ENCODE measurements at places on chromosomes 12 and 14. TPM values are rescaled to one million over a fixed set of nuclear protein-coding genes. Genes with fewer than 3 reads are reported as not detected.
A peak's percentile ranks its signal among the peaks of the same experiment; 100 is the strongest.

EPS8 gene
- total RNA-seq, result 3.5 TPM

DNA sequence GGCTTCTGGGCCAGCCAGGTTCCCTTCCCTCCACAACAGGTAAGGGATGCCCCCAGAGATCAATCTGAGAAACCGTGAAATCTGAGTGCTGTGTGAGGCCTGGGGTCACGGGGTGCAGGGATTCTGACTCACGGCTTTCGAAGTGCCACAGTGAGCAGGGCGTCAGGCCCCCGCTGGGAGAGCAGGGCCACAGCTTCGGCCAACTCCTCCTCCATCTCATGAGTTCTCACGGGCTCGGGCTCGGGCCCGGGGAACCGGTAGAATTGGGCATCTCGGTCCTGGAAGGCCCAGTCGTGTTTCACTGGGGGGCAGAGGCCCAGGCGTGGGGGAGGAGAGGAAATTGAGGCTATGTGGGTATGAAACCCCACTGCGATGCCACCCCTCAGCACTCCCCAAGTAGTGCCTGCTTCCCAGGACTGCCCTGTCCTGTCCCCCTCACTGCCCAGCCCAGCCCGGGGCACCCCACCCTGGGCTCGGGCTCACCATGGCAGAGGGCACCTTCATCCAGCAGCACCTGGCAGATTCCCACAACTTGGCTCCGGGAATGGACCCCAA is 7.7 kb downstream of the RAPGEF3 start:
- H3K36me3 ChIP-seq, result no peaks in the 10 kb centered on the region
- DNase-seq, result no peak
- H3K27ac ChIP-seq, result no peak overlapping the region
- H3K4me3 ChIP-seq, result no peak overlapping the region
- H3K27me3 ChIP-seq, result no peaks in the 10 kb centered on the region

GRCh38 chr12:95583933-95584332 is 32.7 kb upstream of the USP44 start:
- no peaks in the 10 kb centered on the region for H3K4me1 ChIP-seq
- no peak overlapping the region for H3K4me3 ChIP-seq
- no peaks in the 10 kb centered on the region for H3K36me3 ChIP-seq
- H3K27me3 ChIP-seq, result peaks cover 3% of the 10 kb centered on the region

GRCh38 chr12:212715-213526 is 1.0 kb downstream of the SLC6A12 start:
- peaks cover 43% of the 10 kb centered on the region for H3K27me3 ChIP-seq
- no peak for DNase-seq
- H3K27ac ChIP-seq, result no peak overlapping the region
- peaks cover 2% of the 10 kb centered on the region for H3K4me1 ChIP-seq

- no peak for DNase-seq
- H3K27me3 ChIP-seq, result no peaks in the 10 kb centered on the region
- peaks cover 58% of the 10 kb centered on the region for H3K4me1 ChIP-seq
Measured at GRCh38 chr12:104710940-104711689, 247.0 kb downstream of the SLC41A2 start.

NRXN3 gene
- total RNA-seq, result not detected

NTF3 gene
- total RNA-seq, result not detected

ZDHHC22 gene
- not detected for total RNA-seq

GRCh38 chr12:12017135-12017581 is 53.6 kb upstream of the BCL2L14 start:
- peaks cover 85% of the 10 kb centered on the region for H3K4me1 ChIP-seq
- peak; percentile 70 for DNase-seq
- H3K36me3 ChIP-seq, result peaks cover 4% of the 10 kb centered on the region
- H3K4me3 ChIP-seq, result peak overlapping the region; percentile 17

DNA sequence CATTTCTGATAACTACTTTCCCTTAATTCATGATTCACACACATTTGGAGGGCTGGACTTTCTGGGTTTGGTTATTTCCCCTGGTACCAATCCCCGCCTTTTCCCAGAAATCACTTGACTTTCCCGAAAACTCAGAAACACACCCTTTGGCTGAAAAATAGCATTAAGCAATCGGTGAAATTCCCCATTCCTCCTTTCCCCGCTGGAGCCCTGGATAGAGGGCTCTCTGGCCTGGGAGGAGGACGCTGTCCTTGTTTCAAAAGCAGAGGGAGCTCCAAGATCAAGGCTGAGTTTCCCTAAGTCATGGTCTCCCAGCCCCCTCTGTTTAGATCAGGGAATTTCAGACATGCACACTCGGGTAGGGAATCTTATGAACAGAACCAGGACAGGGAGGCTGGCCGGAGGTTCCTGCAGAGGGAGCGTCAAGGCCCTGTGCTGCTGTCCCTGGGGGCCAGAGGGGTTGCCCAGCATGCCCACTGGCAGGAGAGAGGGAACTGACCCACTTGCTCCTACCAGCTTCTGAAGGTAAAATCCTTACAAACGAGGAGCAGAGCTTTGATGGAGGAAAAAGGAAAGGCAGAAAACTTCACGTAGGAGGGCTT is at the start of gene C1S:
Gene C1S (plus strand): TSS at position 366 of the 602 bp plus-strand sequence. CDS start 1,195 bp downstream, outside the sequence.
- H3K36me3 ChIP-seq, result no peaks in the 10 kb centered on the region
- no peaks in the 10 kb centered on the region for H3K4me1 ChIP-seq
- H3K27me3 ChIP-seq, result peaks cover 16% of the 10 kb centered on the region
- no peak within 1 kb of the TSS for H3K4me3 ChIP-seq
- no peak within 1 kb of the TSS for H3K27ac ChIP-seq

DNA sequence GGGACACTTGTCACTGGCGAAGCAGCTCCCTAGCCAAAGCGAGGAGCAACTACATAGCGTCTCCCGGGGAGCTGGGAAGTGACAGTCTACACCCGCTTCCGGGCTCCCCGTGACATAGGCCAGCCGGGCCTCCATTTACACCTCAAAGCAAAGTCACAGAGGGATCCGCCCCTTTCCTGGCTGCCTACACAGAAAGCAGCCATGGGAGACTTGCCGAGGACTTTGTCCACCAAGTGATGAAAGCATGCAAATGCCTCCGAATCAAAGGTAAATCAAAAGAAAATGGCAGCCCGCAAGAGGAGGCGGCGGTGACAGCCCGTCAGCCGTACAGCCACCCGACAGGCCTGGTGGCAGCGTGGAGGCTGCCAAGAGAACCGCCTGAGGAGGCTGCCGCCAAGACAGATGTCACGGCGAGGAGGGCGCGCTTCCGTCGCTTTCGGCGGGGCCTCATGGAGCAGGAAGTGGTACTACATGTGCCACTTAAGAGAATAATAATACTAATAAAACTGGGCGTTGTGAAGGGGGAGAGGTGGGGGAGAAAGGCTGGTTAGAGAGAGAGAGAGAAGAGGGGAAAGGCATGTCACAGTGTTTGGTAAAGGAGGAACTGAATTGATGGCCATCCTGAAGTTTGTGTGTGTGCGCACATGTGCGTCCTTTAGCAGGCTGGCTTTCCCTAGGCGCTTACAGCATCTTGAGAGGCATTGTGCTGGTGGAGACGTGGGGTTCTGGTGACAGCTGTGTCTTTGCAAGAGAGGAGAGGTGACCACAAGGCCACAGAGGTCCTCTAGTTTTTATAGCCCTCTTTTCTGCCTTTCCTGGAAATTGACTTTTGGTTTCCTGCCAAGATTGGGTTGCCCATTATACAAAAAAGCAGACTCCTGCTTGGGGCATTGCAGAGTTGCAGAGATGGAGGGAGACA is 661.7 kb downstream of the VRK1 start:
- peak; percentile 90 for DNase-seq
- H3K4me1 ChIP-seq, result peaks cover 50% of the 10 kb centered on the region
- H3K27me3 ChIP-seq, result no peaks in the 10 kb centered on the region
- H3K4me3 ChIP-seq, result peak overlapping the region; percentile 96
- peaks cover 36% of the 10 kb centered on the region for H3K36me3 ChIP-seq
